ENCODE measurements at places on chromosomes 12 and 14.

- no peak for DNase-seq
Measured at GRCh38 chr14:51081209-51081608, 13.7 kb downstream of the TRIM9 start.

DNA sequence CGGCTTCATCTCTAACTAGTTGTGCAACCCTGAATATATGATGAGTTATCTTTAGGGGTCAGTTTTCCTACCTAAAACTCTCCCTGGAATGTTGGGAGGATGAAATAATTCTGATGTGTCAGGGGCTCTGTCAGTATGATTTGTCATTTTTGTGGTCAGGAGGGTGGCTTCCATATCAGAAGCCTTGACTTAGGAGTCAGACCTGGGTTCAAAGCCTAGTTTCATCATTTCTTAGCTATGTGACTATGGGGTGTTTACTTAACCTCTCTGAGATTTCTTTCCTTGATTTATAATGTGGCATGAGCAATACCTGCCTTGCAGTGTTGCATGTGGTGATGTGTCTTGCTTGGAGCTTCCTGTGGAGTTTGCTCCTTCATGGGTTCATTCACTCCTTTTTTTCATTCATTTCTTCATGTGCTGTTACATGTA, 146.8 kb downstream of the CHST11 start:
- DNase-seq, result no peak

DNA sequence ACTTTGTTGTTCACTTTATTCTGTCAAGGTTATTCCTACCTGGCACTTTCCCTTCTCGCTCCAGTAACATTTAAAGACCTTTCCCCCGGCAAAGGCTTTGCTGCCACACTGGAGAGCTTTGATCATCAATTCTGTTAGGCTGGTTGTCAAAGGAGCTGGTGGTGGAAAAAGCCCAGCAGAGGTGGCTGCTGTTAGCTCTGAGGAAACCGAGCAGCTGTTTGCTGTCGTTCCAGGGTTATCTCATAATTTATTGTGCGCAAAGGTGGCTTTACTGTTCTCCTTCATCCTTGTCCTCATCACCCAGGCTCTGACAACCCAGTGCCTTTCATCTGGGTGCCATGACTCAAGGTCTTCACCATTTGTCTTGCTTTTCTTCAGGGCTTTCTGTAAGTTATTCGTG, 38.2 kb upstream of the CRADD start:
- no peak for DNase-seq

DNA sequence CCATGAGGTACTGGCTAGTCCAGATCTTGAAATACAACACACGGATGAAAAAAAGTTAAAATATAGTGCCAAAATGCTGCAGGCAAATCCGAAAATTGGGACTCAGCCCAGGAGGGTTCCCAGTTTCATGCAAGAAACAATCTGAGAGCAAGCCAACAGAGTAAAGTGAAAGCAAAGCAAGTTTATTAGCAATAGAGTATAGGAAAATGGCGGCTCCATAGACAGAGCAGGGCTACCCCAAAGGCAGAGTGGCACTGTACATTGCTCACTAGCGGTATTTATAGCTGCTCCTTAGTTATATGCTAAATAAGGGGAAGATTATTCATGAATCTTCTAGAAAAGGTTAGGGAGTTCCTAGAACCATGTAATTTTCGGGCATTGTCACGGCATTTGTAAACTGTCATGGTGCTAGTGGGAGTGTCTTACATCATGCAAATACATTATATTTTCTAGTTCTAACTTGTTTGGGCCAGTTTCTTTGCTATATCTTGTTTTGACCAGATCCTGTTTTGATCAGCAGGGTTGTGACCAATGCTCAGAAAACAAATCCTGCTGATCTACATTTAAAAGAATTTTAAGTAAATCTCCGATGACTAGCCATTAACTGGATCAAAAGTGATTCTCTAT, 29.1 kb downstream of the RECQL start:
- no peak for DNase-seq

GRCh38 chr12:92012691-92013090, 133.0 kb downstream of the BTG1 start:
- no peak for DNase-seq

DNA sequence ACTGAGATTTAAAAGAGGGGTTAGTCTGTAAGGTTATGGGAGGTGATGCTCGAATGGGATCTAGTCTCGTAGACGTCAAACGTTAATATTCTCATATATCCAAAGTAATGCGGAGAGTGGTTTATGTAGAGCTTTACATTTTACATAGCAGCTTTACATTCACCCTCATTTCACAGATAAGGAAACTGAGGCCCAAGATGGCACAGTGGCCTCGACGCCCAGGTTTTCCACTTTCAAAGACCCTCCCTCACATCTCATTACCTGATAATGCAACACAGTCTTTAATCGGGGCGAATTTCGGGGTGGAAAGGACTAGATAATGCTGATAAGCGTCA, 450 bp upstream of the TDG start:
- DNase-seq, result no peak

DNA sequence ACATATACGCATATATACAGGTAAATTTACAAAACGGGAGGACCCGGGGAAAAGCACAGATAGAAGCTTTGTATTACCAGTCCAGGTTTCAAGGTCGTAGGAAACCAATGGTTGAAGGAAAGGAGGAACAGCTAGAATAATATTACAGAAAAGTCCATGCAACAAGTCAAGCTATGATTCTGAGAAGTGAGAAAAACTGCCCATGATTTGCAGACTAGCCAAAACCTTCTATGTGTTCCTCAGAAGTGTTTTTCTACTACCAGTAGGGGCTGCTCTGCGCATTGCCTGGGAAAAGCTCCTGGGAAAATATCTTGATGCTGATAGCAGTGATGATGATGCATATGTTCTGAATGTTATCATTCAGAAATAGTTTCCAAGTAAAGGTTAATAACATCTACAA, 2.2 kb downstream of the PDZRN4 start:
- no peak for DNase-seq

- no peak for DNase-seq
Measured at GRCh38 chr12:77834618-77835017, 3.9 kb downstream of the NAV3 start.

All from effector memory CD8-positive, alpha-beta T cell (primary cell).